ENCODE measurements at places on chromosomes 2 and 18.

DNA sequence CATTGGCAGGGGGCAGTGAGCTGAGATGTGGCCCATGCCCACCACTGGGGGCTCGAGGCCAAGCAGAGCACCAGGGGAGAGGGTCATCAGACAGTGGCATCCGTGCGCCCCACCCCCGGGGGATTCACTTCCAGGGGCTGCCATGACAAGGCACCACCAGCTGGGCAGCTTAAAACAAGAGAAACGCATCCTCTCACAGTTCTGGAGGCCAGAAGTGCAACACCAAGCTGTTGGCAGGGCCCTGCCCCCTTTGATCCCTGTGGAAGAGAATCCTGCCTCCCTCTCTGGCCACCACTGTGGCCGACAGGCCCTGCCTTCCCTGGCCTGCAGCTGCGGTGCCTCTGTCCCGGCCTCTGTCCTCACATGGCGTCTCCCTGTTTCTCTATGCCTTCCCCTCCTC, 187.7 kb upstream of the ID2 start:
- DNase-seq = no peak

GRCh38 chr18:61597316-61597715, 264.1 kb downstream of the CDH20 start:
- DNase-seq = no peak

DNA sequence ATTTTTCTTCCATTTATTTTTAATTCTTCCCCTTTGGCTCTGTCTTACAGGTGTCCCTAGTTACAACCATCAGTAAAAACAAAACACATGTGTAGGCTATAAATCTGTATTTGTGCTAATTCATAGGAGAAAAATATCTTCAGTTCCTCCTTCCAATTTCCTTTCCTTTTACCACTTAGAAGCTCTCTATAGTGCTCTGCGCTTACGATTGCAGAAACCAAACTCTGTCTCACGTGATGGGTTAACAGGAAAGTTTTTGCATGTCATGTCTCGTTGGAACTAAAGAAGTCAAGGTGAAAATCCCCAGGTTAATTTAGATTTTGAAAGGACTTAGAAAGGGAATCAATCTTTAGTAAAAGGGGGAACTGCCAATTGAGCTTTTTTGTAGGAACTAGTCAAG, 1390.5 kb upstream of the ZEB2 start:
- DNase-seq = no peak

- DNase-seq = no peak
These were observed 43.8 kb upstream of the KCNE4 start for GRCh38 chr2:223008162-223008561.

DNA sequence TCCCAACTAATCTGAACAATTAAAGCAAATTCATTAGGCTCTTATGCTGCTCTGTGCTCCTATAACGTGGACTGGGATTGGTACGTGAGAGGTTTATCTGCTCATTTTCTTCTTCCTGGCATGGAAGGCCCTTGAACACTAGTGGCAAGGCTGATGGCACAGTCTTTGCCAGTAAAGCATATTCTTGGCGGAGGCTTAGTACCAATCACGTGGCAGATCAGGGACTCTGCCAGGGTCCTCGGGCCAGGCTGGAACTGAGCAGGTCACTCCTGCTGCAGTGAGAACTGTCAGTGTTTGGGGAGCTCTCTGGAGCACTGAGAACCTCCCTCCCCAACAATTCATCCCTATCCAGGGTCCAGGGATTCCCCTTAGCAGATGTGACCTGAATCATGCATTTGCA, 3.7 kb upstream of the ALPK2 start:
- DNase-seq = no peak

DNA sequence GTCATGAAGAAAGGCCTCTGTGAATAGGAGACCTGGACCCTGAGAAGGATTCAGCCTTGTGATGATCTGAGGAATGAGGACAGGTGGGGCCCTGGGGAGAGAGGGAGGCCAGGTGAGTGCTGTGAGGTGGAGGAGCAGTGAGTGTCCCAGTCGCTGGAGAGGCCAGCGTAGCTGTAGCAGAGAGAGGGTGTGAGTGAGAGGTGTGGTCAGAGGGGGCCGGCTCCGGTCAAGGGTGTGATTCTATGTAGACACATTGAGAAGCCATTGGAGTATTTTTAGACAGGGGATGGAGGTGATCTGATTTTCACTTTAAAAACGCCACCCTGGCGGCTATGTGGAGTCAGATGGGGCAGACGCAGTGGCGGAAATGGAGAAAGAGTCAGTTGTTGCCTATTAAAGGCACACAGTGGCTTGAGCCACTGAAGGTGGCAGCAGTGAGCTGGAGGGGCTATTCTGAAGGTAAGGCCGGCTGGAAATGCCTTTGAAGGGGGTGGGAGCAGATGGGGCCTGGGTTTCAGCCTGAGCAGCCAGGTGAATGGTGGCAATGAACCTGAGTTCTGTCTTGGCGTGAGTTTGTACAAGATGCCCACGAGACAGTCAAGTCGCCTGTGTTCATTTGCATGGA, 55.6 kb downstream of the GREB1 start:
- no peak for DNase-seq

DNA sequence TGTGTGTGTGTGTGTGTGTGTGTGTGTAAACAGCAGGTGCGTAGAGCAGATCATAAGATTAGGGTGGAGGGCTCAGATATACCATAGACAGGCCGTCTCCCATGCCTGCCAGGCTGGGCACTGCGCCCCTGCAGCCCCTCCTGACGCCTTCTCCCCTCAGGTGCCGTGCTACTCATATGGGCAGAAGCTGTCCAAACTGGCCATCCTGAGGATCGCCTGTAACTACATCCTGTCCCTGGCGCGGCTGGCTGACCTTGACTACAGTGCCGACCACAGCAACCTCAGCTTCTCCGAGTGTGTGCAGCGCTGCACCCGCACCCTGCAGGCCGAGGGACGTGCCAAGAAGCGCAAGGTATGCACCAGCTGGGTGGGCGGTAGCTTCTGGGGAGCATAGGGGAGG, 10.0 kb downstream of the ATOH8 start:
- no peak for DNase-seq

DNA sequence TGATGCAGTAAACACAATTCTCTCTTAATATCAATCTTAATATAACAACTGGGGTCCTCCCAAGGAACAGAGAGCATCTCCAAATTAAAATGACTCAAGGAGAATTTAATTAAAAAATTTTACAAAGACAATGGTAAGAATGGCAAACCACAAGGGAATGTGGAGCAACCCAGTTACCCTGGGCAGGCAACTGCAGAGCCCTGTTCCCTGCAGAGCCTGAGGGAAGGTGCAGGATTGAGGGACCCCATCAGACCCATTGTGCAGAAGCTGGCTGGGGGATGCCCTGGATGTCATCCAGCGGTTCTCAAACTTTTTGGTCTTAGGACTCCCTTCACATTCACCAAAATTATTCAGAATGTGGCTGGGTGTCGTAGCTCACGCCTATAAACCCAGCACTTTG, 262.8 kb downstream of the FBXO15 start:
- no peak for DNase-seq

DNA sequence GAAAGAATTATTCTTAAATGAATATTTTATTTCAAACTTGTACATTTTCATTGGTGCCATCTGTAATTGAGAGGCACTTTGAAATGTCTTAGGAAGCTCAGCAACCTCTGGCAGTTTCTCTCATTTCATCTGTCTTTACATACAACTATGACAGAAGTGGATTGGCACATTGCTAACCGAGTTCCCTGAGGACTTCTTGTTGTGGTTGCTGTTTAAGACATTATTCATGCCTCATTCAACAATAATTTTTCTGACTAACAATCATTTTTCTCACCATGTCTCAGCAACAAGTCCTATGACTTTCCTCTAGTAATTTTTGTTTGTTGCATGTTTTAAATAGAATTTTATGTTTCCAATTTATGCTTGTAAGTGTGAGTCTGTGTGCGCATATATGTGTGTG, 284.0 kb upstream of the CWC22 start:
- DNase-seq = no peak

GRCh38 chr2:47708801-47709499, 74.0 kb upstream of the MSH6 start:
- DNase-seq = no peak

- no peak for DNase-seq
These were observed 7.6 kb upstream of the ACOXL start for GRCh38 chr2:110724820-110725219.

GRCh38 chr2:156675896-156676295, 239.7 kb downstream of the GPD2 start:
- no peak for DNase-seq

DNA sequence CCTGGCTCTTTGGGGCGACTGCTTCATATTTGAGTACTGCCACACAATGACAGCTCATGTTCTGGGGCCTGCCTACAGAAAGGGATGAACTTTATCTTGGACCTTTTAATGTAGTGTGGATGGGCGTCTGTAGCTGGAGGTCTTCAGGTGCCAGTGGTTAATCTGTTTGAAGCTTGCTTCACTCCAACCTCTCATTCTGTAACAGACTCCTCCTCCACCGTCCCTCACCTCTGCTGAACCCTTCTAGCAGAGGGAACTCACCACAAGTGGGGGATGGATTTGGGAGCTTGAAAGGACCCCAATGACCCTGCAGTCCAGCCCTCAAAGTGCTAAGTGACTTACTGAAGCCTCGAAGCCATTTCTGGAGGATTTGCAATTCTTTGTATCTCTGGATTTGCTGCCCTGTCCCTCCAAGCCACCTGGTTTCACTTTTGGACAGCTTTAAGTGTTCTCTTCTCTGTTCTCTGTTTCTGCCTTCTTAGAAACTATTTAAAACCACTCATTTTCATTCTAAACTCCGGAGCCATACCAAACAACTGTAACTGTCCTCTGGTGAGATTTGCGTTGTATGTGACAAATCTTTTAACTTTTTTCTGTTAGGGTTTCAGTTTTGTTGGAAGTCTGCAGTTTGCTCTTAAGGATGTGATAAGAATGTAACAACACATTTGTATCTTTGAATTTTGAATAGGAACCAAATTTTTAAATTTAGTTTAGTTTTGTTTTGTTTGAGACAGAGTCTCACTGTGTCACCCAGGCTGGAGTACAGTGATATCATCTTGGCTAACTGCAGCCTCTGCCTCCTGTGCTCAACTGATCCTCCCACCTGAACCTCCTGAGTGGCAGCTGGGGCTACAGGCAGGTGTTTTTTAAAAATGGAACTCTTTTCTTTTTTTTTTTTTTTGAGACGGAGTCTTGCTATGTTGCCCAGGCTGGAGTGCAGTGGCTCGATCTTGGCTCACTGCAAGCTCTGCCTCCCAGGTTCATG, 37.0 kb upstream of the CASP8 start:
- DNase-seq = no peak

DNA sequence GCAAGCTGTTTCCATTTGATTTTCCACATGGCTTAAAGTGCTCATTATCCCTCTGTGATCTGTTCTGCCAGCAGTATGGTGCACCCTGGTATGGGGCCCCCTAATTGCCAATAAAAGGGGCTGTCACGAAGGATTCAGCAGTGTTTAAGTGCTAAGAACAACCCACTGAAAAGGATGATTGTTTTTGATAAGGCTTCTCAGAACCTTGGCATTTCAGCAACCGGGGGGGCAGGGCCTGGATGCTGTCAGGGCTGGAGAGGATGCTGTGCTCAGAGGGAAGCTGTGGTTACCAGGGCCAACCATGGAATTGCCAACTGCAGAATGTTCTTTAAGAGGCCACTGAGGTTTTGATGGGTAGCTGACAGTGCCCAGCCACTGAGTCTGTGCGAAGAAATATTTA, 117.8 kb downstream of the CTIF start:
- no peak for DNase-seq

GRCh38 chr2:161434118-161434517, 18.0 kb downstream of the TBR1 start:
- no peak for DNase-seq

DNA sequence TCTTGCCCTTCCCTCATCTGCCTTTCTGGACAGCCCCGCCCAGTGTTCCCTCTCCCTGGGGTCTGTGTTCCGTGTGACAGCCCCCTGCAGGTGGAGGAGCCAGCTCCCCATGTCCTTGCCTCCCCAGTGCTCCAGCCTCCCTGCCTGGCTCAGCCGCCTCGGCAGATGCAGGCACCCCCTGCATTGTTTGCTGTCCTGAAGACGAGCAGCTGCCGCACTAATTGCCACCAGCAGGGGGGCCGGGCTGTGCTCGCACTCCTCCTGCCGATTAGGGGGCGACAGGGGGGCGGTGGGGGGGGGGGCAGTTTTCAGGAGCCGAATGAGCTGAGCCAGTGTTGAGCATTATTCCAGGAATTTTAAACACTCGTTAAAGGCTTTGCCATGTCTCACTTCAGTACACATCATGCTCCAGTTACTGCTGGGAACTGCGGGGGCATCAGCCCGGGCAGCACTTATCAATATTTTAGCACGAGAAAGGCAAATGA, 23.3 kb downstream of the SIX3 start:
- no peak for DNase-seq

GRCh38 chr2:128797092-128797491, 478.4 kb upstream of the HS6ST1 start:
- no peak for DNase-seq

GRCh38 chr18:70082430-70082829, 123.1 kb downstream of the RTTN start:
- no peak for DNase-seq

DNA sequence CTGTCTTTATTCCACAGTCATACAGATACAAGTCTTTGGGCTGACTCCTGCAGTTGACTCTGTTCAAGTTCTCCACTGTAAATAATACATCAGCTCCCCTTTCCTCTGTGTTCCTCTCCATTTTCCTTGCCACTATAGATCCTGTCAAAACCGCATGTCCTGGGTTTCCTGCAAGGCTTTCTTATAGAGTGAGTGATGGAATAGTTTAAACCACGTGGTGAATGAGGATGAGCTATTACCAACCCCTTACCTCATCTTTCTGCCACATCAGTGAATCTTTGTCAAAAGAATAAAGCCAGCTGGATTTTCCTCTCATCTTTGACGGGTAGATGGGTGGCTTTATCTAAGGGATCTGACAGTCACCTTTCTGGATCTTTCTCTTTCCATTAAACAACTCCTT, 3.9 kb upstream of the GALNT14 start:
- DNase-seq = no peak

GRCh38 chr2:38592951-38593350, 9.8 kb downstream of the HNRNPLL start:
- no peak for DNase-seq

GRCh38 chr2:186569897-186570296, 20.0 kb upstream of the ITGAV start:
- DNase-seq = no peak

DNA sequence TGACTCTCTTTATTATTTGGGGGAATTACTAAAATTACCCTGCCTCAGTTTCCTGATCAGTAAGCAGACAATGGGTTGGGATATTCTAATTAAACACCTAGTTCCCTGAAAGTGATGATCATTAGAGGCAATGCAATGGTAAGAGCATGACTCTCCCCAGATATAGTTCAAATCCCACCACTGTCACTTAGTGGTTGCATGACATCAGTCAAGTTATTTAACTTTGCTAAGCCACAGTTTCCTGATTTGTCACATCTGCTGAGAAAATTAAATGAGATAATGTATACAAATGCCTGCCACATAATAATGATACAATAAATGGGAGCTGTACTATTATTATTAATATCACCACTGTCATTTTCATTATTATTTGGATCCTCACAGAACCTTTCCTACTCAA, 29.9 kb downstream of the ZEB2 start:
- DNase-seq = no peak

DNA sequence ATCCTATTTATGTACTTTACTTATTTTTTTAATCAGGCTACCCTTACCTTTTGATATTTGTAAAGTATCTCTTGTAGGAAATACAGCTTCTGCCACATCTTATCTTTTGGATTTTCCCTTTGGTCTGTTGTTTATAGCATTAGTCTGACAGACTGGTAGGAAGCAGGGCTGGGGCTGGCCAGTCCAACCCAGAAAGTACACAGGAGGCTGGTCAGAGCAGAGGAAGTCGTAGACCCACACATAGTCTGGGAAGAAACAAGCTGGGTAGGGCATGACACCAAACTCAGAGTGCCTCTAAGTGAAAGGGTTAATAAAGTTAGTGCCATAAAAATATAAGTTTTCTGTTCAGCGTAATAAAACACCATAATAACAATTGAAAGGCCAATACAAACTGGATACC, 51.7 kb downstream of the BOLA3 start:
- DNase-seq = no peak
